Stimulated activated CD8-positive, alpha-beta memory T cell treated with anti-CD3 and anti-CD28 coated beads, Interleukin-12 subunit alpha, Interleukin-12 subunit beta, amount 100 ng/mL, for 4 hours (primary cell): ENCODE measurements at places on chromosomes 7 and 10.

GRCh38 chr7:17374654-17375053 lies 76.2 kb downstream of the AHR start:
- DNase-seq, result no peak

DNA sequence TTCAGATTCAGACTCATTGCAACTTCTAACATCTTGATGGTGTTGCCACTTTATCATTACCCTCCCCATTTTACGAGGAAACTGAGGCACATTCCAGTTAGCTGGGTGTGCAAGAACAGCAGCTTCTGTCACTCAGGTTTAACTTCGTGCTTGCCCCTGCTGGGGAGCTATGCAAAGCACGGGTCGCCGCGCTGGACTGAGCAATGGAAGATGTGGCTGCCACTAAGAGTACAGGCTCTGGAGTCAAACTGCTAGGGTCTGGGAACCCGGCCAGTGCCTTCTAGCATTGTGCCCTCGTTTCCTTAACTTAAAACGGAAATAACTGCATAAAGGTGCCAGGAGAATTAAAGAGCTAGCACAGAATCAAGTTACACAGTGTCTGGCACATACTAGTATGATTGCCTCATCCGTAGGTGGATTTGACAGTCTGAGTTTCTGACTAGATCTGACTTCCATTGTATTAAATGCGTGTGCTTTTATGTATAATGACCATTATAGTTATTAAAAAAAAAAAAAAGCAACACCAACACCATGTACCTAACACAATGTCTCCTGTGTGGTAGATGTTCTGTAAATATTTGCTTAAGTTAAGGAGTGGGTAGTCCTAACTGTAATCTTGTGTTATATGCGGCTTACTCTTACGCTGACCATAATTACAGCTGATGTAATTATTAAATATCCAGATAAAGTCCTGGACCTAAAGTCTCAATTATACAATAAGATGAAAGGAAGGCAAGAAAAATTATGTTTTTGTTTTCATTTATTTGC lies 842 bp downstream of the ZNF22 start:
- peak; percentile 32 for DNase-seq

GRCh38 chr10:109126541-109126940 lies 796.8 kb downstream of the XPNPEP1 start:
- no peak for DNase-seq

DNA sequence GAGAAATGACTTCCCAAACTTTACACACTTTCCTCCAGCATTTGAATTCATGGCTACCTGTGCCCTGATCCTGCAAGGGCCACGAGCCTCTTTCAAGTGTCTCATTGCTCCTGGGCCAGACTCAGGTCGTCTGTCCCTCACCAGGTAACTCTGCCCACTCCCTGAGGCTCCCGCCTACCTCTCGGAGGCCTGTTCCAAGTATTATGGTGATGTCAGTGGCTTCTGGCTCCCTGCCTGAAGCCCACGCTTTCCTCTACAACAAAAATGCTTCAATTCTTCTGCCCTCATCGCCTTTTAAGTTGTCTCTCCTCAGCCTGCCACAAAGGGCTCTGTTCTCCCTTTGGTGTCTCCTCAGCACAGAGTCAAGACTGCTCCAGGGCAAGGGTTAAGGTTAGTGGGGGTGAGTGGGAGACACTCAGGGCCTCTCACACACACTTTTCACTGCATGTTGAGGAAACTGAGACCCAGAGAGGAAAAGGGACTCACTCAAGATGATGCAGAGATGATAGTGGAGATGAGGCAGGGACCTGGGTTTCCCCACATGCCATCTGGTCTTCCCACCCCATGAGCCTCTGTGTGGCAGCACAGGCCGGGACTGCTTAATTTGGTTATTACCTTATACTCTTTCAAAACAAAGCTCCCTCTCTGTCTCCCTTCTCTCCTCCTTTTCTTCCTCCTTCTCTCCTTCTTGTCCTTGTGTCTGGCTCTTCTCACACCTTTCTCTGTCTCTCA lies 28.3 kb upstream of the EGR2 start:
- DNase-seq, result no peak

DNA sequence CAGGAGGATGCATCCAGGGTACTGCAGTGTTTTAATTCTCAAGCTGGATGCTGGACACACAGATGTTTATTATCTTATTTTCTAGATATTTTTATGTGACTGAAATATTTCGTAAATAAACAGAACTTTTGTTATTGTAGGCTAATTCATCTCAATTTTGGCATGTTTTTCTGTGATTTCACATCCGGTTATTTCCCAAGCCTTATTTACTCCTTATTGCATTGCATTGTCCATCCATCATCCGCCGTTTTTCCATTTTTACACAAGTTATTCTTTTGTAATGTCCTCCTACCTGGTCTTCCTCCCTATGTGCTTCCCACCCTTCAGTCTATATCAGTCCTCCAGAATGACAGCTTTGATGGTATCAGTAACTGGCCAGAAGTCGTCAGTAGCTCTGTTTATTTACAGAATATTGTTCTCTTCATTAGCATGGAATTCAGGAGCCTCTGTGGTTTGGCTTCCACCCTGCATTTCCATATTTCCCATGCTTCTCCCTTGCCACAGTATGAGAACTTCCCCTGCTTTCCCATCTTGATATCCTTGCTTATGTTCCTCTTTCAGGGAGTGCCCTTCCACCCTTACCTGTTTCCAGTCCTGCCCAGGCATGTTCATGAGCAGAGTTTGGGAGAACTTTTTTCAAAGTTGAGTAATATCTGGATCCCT lies 16.1 kb downstream of the GNAI1 start:
- DNase-seq, result no peak

DNA sequence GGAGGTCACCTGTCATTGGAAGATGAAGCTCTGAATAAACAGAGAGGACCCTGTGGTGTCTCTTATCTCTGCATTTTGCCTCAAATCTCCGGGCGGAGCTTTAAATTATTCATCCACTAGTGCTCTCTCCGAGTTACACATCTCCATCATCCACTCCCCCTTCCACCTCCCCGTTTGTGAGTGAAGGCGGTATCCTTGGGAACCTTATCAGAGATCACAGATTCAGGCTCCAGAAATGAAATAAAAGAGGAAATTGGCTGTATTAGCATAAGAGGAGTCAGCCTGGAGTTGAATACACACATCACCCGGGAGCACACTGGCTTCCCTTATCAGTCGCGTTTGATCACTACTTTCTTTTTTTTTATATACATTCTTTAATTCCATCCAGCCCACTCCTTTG lies 1184.8 kb downstream of the GATA3 start:
- no peak for DNase-seq

GRCh38 chr10:120783098-120783497 lies 68.1 kb upstream of the WDR11 start:
- DNase-seq, result no peak

GRCh38 chr10:48478469-48478868 lies 126.4 kb downstream of the ARHGAP22 start:
- no peak for DNase-seq

- DNase-seq, result no peak
Observed at GRCh38 chr7:128427289-128427891, 17.6 kb upstream of the IMPDH1 start.

DNA sequence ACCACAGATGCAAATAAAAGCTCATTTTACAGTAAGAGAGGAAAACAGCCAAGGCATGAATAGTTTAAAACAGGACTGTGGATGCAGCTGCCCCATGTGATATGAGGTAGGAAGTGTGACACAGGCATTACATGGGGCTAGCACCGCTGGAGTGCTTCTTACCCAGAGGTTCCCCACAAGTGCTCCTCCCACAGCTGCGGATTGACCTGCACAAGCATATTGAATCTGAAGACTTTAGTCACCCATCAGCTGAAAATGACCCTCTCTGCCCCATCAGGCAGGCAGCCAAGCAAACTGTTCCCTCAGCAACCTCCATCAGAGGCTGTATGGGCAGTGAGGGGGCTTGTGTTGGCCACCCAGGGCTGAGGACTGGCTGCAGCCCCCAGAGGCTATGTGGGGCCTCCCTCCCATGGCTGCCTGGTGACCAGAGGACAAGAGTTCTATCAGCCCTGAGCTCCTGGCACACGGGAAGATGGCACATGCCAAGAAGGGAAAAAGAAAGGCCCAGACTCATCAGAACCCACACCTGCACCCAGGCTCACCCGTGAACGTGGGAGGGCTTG lies 98.7 kb downstream of the TCERG1L start:
- no peak for DNase-seq

DNA sequence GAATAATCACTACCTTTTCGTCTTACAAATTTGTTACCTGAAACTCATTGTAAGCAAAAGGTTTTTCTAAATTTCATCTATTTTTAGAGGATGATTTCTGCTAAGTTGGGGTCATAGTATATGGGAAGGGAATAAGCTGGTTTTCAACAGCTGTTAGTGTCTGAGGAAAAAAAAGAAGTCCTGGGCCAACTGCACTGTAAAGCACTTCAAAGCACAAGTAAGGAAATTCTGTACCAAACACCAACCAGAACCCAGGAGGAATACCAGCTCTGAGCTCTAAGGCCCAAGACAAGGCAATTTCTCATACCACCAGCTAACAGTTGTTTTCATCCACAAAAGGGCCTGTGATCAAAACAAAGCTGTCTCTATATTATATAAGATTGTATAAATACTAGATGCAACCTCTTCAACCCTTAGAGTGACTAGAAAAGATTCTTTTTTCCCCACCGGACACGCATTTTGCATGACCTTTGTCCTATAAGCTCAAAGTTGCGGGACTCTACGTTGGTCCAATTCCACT lies 6.1 kb upstream of the MEOX2 start:
- no peak for DNase-seq

GRCh38 chr7:70771451-70771850 lies 360.5 kb upstream of the GALNT17 start:
- no peak for DNase-seq

DNA sequence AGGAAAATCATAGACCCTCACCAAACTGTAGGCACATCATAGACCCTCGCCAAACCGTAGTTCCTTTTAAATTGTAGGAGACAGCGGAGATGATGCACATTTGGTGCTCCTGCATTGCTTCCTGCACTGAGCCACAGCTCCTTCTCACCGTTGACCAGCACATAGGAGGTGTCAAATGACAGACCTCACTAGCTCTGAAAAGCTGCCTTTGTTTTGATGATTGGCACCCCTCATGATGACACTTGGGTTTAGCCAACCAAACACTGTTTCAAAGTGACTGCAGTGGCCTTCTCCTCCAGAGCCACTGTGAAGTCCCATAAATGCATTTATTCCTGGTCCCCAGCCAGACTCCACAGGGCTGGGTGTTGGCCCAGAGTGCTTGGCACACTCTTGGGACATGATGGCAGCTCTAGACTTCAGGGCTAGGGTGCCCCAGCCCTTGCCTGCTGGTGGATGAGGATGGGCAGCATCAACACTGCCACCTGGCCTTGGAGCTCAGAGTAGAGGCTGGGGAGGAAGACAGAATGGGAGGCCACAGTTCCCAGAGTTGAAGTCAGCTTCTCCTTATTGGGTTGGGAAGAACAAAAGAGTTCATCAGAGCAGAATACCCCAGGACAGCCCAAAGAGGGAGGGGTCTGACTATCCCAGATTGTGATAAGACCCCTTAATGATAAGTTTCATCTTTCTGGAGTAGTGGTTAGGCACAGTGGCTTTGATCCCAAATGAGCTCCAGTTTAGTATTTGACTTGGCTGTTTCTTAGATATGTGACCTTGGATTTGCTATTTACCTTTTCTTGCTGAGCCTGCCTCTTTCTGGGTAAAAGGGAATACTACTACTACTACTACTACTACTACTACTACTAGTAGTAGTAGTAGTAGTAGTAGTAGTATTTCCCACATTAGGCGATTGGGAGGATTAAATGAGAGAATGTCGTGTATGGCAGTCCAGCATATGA lies 75.3 kb downstream of the MTPN start:
- DNase-seq, result no peak
